ENCODE measurements at places on chromosomes 12 and 14. TPM values are rescaled to one million over a fixed set of nuclear protein-coding genes. Genes with fewer than 3 reads are reported as not detected.

DNA sequence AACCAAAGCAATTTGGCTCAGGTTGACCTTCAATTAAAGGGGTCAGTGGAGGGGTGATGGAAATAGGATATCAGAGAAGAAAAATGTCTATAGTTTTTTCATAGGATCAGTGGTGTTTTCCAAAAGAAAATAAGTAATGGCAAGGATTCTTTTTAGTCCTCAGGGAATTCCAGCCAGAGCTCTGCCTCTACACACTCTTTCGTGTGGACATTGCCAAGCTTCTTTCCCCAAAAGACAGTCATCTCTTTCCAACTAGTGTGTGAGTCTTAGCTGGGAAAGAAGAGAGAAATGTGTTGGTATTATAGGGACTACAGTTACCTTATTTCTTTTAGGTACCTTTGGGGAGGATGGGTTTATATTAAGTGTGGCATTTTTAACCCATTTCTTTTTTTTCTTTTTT lies 46.5 kb downstream of the RBMS2 start:
- no peak for DNase-seq

Gene PIWIL1
- total RNA-seq, result not detected

GRCh38 chr14:103633391-103633790 lies 4.4 kb downstream of the KLC1 start:
- DNase-seq, result no peak

DNA sequence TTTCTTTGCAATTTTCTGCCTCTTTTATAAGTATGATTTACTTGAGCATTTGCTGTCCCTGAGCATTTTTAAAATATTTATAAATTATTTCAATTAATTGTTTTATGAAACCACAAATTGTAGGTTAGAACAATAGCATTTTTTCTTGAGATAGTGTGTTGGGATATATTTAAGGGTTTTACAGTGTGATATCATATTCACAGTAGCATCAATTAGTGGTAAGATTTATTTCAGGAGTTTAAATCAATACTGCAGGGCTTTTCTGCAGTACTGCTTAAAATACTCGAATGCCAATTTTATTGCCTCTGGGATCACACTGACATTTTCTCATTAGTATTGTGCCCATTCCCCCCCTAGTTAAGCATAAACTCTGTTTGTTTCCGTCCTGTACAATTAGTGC lies 82.2 kb downstream of the BHLHE41 start:
- no peak for DNase-seq

DNA sequence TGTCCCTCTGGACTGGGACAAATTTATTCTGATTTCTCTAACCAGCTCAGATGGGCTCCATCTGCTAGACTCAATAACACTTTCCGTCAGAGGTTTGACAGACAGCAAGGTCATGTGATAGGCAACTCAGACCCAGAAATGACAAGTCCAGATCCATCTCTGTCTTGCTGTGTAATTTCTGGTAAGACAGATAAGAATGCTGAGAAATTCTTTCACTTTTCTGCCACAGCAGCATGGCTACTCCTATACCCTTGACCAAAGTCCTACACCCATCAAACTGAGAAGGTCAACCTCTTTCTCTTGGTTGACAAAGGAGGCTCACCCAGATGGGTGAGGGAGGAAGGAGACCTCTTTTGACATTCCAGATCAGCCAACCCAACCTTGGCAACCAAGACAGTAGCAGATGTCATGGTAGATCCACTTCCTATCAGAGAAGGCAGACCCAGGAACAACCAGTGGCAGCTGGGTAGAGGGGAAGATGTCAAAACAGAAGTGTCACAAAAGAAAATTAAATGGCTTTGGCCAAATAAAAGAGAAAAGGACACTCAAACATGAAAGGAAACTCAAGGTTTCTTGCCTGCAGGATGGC lies 36.9 kb upstream of the PRKAB1 start:
- DNase-seq, result no peak

DNA sequence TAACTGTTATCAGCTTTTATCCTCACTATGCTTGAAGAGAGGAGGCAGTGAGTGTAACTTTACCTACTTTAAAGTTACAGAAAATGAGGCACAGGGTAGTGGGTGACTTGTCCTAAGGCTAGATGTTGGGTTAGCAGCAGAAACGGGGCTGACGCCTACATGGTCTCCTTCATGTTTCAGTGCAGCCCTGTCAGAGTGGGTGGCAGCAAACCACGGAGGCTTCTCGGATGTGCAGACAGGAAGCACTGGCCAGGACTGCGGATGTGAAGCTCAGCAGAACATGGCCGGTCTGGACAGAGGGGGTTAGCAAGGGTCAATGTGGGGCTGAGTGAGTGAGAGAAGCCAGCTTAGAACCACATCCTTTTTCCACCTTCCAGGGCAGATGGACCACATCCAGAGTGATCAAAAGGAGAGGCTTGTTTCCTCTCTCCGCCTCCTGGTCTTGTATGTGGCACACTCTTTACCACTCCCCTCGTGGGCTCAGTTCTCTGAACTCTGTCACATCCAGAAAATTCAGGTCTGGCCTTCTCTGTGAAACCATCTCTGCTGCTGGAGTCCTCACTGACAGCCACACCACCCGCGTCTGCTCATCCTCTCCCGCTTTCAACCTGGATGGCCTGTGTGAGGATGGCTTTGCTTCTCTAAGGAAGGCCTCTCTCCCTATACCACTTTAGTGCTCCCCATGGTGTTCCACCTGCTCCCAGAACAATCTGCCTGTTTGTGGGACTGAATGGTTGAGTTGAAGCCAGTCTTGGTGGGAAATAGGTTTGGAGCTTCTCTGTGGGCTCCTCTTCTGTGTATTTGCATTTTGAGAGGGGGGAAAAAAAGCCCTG lies 14.1 kb downstream of the SUSD6 start:
- no peak for DNase-seq

DNA sequence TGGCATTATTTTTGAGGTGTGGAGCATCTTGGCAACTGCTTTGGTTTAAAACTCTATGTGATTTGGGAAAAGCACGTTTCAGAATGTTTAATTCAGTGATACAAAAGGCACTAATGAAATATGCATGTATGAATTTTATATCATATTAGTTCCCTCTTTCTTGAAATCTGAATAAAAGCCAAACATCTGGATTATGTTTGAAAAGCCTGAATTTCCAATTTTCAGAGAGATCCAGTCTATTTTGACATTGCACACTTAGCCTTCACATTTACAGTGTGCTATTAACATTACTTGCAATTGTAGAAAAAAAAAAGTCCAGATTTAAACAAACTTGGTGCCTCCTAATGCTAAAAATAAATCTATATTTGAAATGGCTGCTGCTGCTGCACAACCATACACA lies 219.1 kb upstream of the NPAS3 start:
- no peak for DNase-seq
